A549 treated with RU486 at 1 μM for 4 hours (cell line): ENCODE measurements at places on chromosomes 11 and 22. TPM values are rescaled to one million over a fixed set of nuclear protein-coding genes. Genes with fewer than 3 reads are reported as not detected.

MMP7 gene
- total RNA-seq: 20.9 to 30.7 TPM (median 24.7 TPM) in 5 replicates

APOL5 gene
- total RNA-seq: not detected in 5 replicates

OR6T1 gene
- total RNA-seq: not detected in 5 replicates

OTOG gene
- total RNA-seq: not detected in 5 replicates

MPPED1 gene
- total RNA-seq: not detected in 5 replicates

SSTR3 gene
- not detected in 5 replicates for total RNA-seq

PIK3IP1 gene
- total RNA-seq: 1.0 to 1.8 TPM (median 1.3 TPM) in 5 replicates

CDC45 gene
- 22.2 to 29.4 TPM (median 24.1 TPM) in 5 replicates for total RNA-seq

SLC22A25 gene
- not detected in 5 replicates for total RNA-seq

SAA4 gene
- total RNA-seq: not detected in 5 replicates

GUCY1A2 gene
- total RNA-seq: 0.02 to 0.13 TPM (median 0.06 TPM) in 4 of 5 replicates, not detected in the other

OR4A5 gene
- not detected in 5 replicates for total RNA-seq

MTCH2 gene
- total RNA-seq: 117 to 197 TPM (median 126 TPM) in 5 replicates

MMP3 gene
- total RNA-seq: 0.31 to 0.45 TPM in 2 of 5 replicates, not detected in the others

ASCL2 gene
- total RNA-seq: 0.08 to 0.09 TPM in 2 of 5 replicates, not detected in the others

C11orf97 gene
- not detected in 5 replicates for total RNA-seq
